NCI-H1417 (cell line): ENCODE measurements at places on chromosomes 1 and 21.

- DNase-seq = no peak
Observed at GRCh38 chr1:220880726-220881506, 1.7 kb downstream of the HLX start.

DNA sequence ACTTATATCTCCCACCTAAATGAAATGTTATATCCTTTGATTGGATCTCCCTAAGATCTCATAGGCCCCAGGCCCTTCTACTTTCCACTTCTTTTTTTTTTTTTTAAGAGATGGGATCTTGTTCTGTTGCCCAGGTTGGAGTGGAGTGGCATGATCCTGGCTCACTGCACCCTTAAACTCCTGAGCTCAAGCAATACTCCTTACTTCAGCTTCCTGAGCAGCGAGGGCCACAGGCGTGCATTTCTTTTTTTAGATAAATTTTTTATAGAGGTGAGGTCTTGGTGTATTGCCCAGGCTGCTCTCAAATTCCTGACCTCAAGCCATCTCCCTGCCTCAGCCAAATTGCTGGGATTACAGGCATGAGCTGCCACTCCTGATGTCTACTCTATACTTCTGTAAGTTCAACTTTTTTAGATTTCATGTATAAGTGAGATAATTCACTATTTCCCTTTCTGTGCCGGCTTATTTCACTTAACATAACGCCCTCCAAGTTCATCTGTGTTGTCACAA is 987.5 kb upstream of the NCAM2 start:
- DNase-seq = no peak

DNA sequence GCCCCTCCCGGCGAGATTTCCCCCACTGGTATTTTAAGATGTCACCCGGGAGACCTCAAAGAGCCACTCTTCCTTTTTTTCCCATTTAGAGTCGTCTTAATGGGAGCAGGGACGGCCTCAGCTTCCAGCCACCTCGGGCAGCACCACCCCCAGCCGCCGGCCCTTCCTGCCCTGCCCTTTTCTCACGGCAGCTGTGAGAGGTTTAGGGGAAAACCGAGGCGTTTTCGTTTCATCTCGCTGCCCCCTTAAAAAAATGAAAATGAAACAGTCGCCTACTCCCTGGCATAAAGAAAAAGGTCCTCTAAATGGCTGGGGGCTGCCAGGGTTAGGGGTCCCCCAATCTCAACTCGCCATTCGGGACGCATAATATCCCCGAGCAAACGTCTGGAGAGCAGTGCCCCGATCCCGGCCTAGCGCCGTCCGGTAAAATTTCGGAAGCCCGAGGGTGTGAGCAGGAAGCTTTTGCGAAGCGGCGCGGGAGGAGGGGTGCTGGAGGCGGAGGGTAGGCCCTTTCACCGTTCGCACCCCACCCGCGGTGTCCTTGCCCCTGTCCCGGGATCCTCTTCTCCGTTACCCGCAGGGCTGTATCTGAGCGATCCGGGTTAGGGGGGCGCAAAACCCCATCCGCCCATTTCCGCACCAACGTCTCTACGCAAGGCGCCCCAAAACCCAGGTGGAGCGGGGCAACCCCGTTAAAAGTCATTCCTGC is 1.2 kb downstream of the RUNX3 start:
- no peak for DNase-seq

- DNase-seq = no peak
Observed at GRCh38 chr1:225224287-225224686, 203.6 kb downstream of the LBR start.

DNA sequence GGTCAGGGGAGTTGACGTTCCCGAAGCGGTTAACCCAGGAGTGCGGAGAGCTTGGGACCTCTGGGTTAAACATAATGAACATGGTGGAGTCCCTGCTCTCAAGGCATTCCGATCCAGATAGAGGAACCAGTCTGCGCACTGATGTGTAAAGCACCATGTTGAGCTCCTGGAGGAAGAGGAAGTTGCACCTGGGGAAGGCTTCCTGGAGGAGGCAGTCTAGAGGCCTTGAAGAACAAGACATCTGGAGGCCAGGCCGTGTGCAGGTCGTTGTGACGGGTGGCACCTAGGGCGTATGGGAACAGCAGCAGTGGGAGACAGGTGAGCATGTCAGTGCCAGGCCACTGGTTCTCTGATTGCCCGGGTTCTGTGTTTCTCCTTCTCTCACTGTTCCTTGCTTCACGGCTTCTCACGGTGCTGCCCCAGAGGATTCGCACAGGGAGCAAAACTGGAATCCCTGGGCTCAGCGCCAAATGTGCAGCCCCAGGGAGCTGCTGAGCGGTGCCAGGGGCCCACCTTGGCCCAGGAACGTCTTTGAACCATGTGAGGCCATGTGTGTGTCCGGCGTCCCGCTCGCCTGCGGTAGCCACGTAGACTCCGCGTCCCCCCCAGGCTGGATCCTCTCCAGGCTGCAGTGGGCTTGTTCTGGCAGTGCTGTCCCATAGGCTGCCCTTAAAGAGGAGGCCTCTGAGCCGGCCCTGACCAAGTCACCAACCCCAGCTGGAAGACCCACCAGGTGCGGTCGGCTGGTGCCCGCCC is 122.9 kb upstream of the GALNT2 start:
- no peak for DNase-seq
